NCI-H69 (cell line): ENCODE measurements at places on chromosomes 7 and 10.
A peak's percentile ranks its signal among the peaks of the same experiment; 100 is the strongest.

DNA sequence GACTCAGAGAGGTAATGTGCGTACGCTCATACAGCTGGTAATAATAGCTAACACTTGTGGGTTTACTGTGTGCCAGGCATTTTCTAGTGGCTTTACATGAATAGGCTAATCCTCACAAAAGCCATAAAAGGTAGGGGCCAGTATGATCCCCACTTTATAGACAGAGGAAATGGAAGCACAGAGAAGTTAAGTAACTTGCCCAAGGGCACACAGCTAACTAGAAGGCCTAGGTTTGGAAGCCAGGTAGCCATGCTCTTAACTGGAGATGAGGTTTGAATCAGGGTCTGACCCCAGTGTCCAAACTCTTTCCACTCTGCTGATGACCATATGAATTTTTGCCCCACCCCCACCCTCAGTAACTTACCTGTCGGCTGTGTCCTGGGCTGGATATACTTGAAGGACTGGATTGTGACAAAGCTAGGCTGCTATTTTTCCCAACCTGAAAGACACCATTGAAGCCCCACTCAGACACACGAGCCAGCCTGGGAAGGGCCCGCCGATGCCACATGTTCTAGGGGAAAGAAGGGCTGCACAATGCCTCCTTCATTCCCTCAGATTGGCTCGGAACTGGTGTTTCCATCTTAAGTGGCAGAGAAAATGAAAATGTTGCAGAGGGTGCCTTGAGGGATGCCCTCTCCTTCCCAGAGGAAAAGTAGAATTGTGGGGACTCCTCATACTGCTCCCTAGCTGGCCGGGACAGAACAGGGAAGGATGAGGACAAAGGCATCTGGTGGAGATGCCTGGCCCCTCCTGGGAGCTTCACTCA, 29.1 kb upstream of the EFCAB10 start:
- DNase-seq = no peak

DNA sequence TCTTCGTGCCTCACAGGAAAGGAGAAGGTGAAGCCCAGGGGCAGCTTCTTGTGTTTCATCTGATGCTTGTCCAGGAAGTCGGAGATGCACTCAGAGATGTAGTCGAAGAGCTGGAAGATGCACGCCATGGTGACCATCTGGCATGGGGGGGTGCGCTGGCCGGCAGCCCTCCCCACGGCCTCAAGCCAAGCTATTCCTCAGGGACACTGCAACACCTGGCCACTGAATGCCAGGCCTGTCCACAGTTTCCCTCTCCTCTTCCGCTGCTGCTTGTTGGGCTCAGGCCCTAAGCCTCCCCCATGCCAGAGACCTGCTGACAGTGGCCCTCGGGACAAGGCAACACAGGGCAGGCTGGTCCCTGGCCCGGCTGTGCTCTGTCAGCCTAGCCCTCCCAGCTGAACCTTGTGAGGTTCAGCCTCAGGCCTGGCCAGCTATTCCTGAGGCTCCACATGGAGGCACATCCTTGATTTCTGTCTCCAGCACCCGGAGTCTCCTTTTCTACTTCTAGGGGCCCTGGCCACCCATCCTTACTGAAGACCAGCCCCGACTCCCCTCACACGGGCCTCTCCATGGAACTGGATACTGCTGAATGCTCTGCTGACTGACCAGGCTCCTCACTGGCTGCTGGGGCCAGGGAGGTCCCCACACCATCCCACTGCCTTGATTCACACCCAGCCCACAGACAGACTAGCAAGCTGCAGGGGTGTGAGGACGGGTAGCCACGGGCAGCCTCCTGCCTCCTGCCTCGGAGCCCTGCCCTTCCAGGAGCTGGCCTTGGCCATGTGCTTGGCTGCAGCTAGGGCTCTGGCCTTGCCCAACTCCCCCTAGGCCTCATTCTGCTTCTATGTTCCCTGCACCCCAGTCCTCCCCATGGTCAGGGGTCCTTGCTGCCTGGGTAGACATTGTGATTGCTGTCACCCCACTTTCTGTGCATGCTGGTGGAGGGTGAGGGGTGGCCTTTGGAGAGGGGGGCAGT, 10.1 kb upstream of the MYL7 start:
- no peak for DNase-seq

- DNase-seq = no peak
Observed at GRCh38 chr10:100894589-100895294, 18.0 kb upstream of the SLF2 start.

DNA sequence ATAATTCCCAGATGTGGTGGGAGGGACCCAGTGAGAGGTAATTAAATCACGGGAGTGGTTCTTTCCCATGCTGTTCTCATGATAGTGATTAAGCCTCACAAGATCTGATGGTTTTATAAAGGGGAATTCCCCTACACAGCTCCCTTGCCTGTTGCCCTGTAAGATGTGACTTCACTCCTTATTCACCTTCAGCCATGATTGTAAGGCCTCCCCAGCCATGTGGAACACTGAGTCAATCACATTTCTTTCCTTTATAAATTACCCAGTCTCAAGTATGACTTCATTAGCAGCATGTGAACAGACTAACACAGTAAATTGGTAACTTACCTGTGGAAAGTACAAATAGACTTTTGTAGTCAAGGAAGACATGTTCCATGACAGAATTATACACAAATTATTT, 55.2 kb downstream of the ZNF716 start:
- no peak for DNase-seq

DNA sequence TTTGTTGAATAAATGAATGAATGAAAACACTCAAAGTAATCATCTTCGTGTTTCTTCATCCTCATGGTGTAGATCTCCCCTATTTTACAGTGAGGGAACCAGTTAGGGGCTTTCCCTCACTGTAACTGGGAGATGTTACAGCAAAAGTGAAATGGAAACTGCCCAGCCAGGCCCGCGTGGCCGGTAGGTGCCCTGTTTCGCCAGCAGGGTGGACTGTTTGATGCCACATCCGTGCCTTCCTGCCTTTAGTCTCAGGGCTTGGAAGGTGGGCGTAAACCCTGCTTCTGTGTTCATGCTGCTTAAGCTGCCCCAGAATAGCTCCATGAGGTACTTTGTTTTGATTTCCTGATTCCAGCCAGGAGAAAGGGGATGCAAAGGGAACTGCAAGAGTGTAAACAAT, 268.8 kb downstream of the PLXNA4 start:
- DNase-seq = peak; percentile 63

DNA sequence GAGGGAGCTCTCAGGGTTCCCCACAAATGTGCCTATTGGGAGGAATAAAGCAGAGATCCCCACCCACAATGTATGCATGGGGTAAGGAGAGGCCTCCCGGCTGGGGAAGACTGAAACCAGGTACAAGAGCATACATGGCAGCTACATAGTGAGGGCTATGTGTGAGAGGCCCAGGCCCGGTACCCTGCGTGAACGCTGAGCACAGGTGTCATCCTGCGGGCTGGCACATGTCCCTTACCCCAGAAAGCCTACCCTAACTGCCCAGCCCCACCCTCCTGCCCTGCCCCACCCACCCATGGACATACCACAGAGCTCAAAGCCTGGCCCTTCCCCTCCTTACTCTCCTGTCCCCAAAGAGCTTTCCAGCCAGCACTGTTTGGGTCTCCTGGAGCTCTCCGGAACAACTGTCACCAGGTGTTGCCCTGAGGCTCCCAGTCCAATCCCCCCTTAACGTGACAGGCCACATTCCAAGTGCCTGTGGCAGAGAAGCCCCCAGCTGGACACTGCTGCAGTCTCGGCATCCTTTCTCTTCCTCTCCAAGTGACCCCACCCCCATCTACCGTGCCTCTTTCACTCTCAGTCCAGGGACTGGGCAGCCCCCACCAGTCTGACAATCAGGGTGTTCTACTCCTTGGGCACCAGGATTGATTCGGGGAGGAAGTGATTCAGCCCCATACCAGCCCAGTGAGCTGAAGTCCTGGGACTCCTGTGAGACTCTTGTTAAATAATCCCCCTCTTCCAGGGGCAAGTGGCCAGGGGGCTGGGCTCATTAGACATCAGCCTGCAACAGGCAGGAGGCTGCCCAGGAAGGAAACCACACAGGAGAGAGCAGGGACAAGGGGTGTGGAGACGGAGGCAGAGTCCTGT, 19.6 kb downstream of the GRID1 start:
- DNase-seq = no peak

- DNase-seq = no peak
Observed at GRCh38 chr10:90598513-90598912, 259.3 kb downstream of the HTR7 start.

GRCh38 chr7:130369831-130370550, 10.3 kb upstream of the CPA1 start:
- DNase-seq = peak; percentile 48

- no peak for DNase-seq
Observed at GRCh38 chr10:96922978-96923948, 91.2 kb downstream of the LCOR start.

DNA sequence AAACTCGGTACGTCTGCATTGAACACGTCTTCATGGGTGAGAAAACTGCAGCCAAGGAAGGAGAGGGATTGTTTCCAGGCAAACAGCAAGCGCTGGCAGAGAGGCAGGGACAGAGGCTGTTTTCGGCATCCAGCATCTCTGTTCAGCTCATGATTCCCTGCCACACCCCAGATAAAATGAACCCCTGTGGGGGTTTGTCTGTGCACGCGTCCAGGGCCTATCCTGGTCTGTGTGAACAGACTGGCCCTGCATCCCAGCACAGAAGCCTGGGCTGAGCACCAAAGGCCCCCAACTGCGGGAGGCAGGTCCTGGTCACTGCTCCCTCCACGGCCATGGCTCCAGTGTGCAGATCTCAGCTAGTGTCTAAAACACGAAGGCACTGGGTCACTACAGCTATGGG, 83.3 kb upstream of the FAM20C start:
- no peak for DNase-seq

DNA sequence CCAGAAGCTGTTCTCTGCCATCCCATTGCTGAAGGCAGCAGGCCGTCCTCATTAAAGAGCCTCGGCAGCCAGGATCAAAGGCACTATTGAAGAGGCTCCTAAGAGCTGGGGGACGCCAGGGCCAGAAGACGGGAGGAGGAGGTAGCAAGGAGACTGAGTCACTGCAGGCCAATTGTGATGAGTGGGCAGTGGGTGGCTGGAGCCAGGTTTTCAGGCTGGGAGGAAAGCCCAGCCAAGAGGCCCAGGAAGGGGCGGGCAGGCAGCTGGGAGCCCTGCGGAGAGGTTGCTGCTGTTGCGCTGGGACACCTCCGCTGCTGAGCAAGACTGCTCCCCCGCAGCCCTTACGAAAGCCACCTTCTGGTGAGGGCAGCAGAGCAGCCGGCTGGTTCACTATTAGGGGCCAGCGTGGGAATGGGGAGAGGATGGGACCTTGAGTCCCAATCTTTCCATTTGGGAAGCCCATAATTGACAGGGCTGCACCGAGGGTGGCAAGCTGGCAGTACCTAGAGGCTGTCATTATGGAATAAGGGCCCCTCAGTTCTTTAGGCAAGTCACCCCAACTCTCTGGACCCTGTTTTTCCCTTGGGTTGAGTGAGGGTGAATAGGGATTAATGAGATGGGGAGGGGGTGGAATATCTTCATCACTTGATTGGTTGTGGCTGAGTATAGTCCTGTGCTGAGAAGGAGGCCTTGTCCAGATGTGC, 48.4 kb downstream of the UNC5B start:
- peak; percentile 76 for DNase-seq

GRCh38 chr7:81604808-81605174, 165.1 kb downstream of the HGF start:
- no peak for DNase-seq

- DNase-seq = no peak
Observed at GRCh38 chr10:46270086-46270811, 16.5 kb upstream of the ANTXRL start.

DNA sequence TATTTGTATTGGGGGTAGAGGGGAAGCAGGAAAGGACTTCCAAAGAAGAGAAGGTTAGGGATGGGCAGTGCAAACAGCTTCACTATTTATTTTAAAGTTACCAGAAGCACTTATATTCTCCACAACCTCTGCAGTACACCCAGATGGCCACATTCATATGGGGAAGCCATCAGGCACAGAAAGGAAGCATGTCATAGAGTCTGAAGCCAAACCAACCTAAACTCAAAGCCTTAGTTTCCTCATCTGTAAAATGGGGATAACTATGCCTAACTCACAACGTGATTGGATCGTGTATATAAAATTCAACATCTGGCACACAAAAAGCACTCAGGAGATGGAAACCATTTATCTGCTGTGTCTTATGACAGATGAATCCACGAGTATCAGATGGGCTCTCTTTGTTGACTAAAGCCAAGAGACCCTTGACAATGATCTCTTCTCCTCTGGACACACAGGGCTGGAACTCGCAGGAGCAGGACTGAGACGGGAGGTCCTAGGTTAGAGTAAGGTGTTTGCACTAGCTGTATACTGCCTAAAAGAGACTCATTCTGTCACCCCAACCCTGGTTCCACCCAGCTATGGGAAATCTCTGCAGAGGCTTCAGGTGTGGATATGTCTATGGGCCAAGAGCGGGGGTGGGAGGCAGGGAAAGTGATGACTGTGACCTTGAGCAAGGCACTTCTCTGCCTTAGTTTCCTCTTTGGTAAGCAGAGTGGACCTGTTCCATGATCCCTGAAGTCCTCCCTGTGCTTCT, 1.8 kb downstream of the KIAA1549 start:
- DNase-seq = peak; percentile 55

DNA sequence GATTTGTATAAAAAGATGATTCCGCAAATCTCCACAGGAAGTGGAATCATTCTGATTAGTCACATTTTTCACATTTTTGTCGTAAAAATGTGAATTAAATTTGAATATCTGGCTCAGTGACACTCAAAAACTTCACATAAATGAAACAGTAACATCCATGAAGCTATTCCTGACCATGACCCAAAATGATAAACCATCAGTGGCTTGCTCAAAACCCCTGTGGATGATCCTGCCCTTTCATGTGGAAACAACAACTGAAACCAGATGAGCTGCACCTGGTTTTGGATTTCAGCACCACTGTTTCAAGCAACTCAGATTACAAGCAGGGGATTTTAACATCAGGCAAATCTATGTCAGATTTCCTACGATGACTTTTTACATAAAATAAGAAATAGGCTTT, 80.3 kb downstream of the AMPH start:
- peak; percentile 22 for DNase-seq

GRCh38 chr10:44924261-44925040, 13.3 kb downstream of the TMEM72 start:
- DNase-seq = no peak

GRCh38 chr10:25869609-25870008, 64.4 kb upstream of the MYO3A start:
- peak; percentile 22 for DNase-seq

- peak; percentile 16 for DNase-seq
Observed at GRCh38 chr10:77641344-77641743, 3.7 kb upstream of the KCNMA1 start.

- peak; percentile 48 for DNase-seq
Observed at GRCh38 chr10:91711885-91712680, 79.2 kb upstream of the PPP1R3C start.

GRCh38 chr10:24606021-24606420, 117.7 kb downstream of the ARHGAP21 start:
- no peak for DNase-seq

DNA sequence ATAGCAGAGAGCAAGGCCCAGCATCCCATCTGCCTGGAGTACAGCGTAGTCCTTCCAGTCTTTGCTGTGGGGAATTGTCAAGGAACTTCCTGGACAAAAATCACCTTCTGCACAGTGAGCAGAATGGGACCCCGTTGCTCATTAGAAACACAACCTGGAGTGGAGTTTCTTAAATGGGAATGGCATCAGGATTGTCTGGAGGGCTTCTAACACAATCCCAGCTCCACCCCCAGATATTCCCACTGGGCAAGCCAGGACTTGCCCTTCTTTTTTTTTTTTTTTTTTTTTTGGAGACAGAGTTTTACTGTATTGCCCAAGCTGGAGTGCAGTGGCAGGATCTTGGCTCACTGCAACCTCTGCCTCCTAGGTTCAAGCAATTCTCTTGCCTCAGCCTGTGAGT, 356.4 kb downstream of the GALNT17 start:
- peak; percentile 61 for DNase-seq

GRCh38 chr10:126558881-126559280, 111.6 kb downstream of the C10orf90 start:
- DNase-seq = no peak
